ENCODE measurements at places on chromosomes 12 and 14. TPM values are rescaled to one million over a fixed set of nuclear protein-coding genes. Genes with fewer than 3 reads are reported as not detected.

The GALNT9 gene
- 8.3 TPM for total RNA-seq

The MGAT4C gene
- total RNA-seq, result 0.09 TPM

The OASL gene
- total RNA-seq, result 0.34 TPM

The GRIP1 gene
- total RNA-seq, result not detected

The ABHD12B gene
- 0.12 TPM for total RNA-seq

The MDGA2 gene
- total RNA-seq, result not detected

The SPTB gene
- under 0.01 TPM for total RNA-seq

The KRT3 gene
- not detected for total RNA-seq

The TAS2R42 gene
- total RNA-seq, result not detected

The ITGA5 gene
- total RNA-seq, result 223 TPM

The EAPP gene
- 44.7 TPM for total RNA-seq

The INHBC gene
- 0.09 TPM for total RNA-seq

The CCDC175 gene
- total RNA-seq, result not detected

The TDRD9 gene
- total RNA-seq, result 1.0 TPM

The KRR1 gene
- total RNA-seq, result 21.4 TPM

The ABCD2 gene
- 0.17 TPM for total RNA-seq
